ENCODE measurements at places on chromosomes 5 and 9. TPM values are rescaled to one million over a fixed set of nuclear protein-coding genes. Genes with fewer than 3 reads are reported as not detected.

The GMCL2 gene
- not detected for total RNA-seq

The GNA14 gene
- total RNA-seq: not detected

The NUTM2F gene
- not detected for total RNA-seq

The FOXE1 gene
- total RNA-seq: not detected

The PCDHGA5 gene
- 0.92 TPM for total RNA-seq

The SPATA31C1 gene
- total RNA-seq: not detected

The RASGEF1C gene
- total RNA-seq: not detected

The CYLC2 gene
- not detected for total RNA-seq

The WNT8A gene
- not detected for total RNA-seq

The MYMK gene
- total RNA-seq: not detected

The LEAP2 gene
- 0.18 TPM for total RNA-seq

The IL17B gene
- 0.59 TPM for total RNA-seq

The RANBP3L gene
- total RNA-seq: 0.60 TPM

The ADAMTS19 gene
- total RNA-seq: 1.4 TPM

The MAMDC2 gene
- 0.30 TPM for total RNA-seq

The LAMC3 gene
- total RNA-seq: under 0.01 TPM

The SHOC1 gene
- total RNA-seq: 0.09 TPM

The RASEF gene
- 0.28 TPM for total RNA-seq

The TMEM252 gene
- not detected for total RNA-seq

The GLRA1 gene
- not detected for total RNA-seq

The KLF9 gene
- total RNA-seq: 27.9 TPM

The NIM1K gene
- 1.2 TPM for total RNA-seq

The SLC46A2 gene
- total RNA-seq: not detected

The LSM11 gene
- total RNA-seq: 8.6 TPM

The ANKRD20A1 gene
- total RNA-seq: not detected

The RETREG1 gene
- 1.2 TPM for total RNA-seq

The MEGF10 gene
- 0.14 TPM for total RNA-seq

The AGTPBP1 gene
- 4.5 TPM for total RNA-seq

The F12 gene
- 0.89 TPM for total RNA-seq

The TYRP1 gene
- 0.46 TPM for total RNA-seq

The MRPL50 gene
- total RNA-seq: 13.5 TPM

The CTSL gene
- total RNA-seq: 349 TPM

The CDC14B gene
- total RNA-seq: 15.5 TPM

The TSLP gene
- total RNA-seq: 0.42 TPM

The POU5F2 gene
- 1.2 TPM for total RNA-seq

The CATSPER3 gene
- not detected for total RNA-seq

The ACOT12 gene
- not detected for total RNA-seq

The QSOX2 gene
- 21.4 TPM for total RNA-seq

The TAF11L10 gene
- total RNA-seq: not detected
